ENCODE measurements at places on chromosomes 13 and 19.

- DNase-seq, result no peak
Observed at GRCh38 chr19:47711652-47712242, 1.5 kb upstream of the EHD2 start.

DNA sequence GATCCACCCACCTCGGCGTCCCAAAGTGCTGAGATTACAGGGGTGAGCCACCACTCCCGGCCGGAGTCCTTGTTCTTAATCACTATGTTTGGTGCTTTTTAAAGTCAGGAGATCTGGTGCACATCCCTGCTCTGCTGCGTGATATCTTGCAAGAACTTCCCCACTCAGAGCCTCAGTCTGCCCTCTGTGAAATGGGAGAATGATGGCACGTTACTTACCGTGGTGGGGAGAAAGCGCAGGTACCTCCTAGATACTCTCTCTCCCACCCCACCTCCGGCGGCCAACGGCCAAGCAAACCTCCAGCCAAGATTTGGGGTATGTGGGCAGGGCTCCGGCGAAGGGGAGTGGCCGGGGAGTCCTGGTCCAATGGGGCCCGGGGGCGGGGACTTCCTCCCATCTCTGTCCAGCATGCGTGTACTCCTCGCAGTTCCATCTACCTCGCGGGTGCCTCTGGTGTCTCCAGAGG, at the start of gene RYR1:
Gene RYR1, plus strand, starts transcription at position 424 of the 466 bp plus-strand sequence. CDS start 139 bp downstream, outside the sequence.
- DNase-seq, result no peak

GRCh38 chr19:15911599-15912235, 13.8 kb upstream of the CYP4F2 start:
- DNase-seq, result no peak

DNA sequence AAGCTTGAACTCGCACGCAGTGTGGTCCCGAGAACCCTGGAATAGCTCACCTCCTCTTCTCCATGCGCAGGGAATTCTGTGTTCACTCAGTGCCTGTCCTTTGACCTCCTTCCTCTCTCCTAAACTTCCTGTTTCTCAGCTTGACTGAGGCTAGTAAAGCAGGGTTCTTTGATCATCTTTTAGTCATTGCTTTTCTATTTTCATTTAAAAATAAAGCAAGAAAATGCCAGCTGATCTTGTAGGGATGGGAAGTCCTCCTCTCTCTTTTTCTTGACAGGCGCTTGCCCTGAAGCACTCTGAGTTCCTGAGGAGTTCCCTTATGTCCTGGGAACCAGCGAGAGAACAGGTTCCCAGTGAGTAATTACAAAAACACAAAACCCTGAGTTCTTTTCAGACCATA, 62.8 kb downstream of the ARHGEF7 start:
- DNase-seq, result no peak

DNA sequence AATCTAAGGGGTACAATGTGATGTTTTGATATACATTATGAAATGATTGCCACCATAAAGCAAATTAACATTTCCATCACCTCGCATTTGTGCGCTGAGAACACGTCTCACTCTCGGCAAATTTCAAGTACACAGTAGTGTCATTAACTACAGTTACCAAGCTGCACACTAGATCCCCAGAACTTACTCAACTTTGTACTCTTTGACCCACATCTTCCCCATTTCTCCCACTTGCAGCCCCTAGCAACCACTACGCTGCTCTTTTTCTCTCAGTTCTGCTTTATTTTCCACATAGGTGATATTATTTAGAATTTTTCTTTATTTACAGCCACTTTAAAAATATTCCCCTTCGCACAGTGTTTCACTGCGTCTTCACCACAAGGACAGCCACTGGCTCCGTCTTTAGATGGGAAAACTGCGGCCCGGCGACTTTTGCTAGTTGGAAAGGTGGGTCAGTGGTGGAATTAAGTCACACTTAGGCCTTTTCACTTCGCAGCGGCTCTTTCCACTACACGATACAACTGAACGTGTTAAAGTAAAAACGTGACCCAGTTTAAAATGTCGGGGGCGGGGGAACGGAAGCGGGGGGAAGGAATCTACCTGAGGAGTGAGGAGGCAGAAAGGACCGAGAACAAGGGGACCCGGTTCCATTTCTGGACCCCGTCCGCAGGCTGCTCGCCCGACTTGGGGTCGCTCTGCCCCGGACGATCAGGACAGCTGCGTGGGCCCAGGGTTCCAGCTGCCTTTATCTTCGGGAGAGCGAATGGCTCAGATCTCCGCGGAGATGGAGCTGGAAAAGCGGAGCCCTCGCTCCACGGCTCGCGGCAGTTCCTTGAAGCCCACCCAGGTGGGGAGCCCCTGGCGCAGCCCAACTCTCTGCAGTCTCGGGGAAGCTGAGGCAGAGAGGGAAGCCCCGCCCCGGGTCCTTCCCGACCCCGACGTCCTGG, 486.1 kb downstream of the UQCRFS1 start:
- DNase-seq, result no peak

GRCh38 chr13:24875566-24875965, 111.6 kb downstream of the RNF17 start:
- DNase-seq, result no peak

DNA sequence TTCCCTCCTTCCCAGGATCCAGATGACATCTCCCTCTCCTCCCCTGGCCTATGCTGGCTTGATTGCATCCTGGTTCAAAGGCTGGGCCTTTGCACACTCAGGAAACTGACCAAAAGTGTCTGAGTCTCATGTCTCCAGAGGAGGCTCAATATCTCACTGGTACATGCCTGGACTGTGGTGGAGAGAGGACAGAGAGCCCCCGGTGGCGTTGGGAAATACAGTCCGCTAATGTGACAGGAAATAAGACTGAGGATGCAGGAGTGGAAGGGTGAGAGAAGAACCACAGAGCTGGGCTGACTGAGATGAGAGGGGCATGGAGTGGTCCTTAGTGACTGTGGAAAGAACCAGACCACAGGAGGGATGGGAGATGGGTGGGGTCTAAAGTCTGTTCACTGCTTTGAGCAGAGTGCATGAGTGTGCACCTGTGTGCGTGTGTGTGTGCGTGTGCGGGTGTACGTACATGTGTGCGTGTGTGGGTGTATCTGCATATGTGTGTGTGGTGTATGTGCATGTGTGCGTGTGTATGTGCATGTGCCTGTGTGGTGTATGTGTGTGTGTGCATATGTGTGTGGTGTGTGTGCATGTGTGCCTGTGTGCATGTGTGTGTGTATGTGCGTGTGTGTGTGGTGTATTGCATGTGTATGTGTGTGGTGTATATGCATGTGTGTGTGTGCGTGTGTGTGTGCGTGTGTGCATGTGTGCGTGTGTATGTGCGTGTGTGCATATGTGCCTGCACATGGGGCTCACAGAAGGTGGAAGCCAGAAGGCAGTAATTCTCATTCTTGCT, 1.9 kb downstream of the SIGLEC5 start:
- no peak for DNase-seq

GRCh38 chr13:113736258-113736731, 22.7 kb upstream of the TMEM255B start:
- no peak for DNase-seq

GRCh38 chr13:95457294-95457693, 95.2 kb upstream of the CLDN10 start:
- DNase-seq, result no peak

DNA sequence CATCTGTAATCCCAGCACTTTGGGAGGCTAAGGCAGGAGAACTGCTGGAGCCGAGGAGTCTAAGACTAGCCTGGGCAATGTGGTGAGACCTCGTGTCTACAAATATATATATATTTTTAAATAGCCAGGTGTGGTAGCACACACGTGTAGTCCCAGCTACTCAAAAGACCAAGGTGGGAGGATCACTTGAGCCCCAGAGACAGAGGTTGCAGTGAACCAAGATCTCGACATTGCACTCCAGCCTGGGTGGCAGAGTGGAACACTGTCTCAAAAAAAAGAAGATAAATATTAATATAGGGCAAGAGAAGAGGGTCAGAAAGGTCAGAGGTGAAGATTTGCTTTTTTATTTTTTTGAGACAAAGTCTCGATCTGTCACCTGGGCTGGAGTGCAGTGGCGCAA, 5.5 kb upstream of the MRPL4 start:
- no peak for DNase-seq

DNA sequence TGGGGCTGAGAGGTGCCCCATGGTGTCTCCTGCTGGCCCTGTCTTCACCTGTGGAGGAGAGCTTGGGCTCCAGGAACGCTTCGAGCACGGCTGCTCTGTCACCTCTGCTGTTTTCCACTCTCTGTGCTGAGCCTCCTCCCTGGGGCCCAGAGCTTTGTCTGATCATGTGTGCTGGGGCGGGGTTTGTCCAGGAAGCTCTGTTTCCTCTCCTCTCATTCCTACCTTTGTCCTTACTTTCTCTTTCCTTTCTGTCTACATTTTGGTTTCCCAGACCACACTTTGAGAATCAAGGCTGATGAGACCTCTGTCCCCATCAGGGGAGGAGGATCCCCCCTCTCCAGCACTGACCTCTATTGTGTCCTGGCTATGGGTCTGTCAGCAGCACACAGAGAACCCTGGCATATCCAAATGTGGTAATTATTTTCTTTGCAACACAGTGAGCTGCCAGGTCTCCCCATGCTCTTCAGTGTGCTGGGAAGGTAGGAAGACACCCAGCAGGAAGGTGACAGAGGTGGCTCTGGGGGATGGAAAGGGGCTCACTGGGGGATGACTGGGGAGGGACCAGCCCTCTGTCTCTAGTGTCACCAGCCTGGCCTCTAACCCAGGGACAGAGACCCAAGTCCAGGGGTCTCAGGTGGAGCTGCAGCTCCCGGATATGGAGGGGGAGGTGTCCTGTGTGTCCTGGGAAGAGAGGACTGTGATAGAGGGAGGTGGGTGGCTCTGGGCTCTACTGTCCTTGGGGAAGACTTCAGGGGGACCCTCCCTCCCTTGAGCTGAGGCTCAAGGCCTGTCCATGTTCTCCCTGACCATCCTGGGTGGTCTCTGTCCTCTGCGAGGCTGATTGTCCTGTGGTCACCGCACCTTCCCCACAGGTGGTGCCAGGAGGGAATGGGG, at the start of gene CEACAM1:
Gene CEACAM1, minus strand, starts transcription at position 128 of the 894 bp plus-strand sequence. Its CDS starts 107 bp downstream, at position 21.
- peak; percentile 60 for DNase-seq

GRCh38 chr19:8611877-8612806, 1.6 kb upstream of the ADAMTS10 start:
- DNase-seq, result peak; percentile 92

DNA sequence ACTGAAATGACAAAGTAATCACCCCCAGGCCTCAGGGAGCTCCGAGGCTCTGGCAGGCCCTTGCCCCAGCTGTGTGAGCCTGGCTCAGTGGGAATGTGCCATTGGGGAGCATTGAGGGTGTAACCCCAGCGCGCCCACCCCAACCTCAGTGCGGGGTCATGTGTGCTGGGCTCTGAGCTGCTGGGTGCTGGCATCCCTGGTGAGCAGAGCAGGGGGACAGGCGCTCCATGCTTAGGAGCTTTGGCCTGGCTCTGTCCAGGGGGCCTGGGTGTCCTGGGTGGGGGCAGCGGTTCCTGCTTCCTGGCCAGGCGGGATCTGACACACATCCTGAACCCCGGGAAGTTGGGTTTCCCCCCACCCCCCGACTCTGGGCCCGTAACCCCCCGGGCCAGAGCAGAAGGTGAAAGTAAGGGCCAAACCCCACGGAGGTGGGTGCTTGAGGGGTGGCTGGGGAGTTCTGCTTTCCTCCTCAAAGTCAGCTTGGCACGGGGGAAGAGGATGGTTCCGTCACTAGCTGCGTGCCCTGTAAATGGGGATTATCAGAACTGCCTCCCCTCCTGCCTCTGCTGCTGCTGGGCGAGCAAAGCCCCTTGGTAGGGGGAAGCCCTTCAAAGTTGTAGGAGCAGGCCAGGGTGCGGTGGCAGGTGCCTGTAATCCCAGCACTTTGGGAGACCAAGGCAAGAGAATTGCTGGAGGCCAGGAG, 1.7 kb downstream of the LRP3 start:
- DNase-seq, result no peak

GRCh38 chr13:50080911-50081678, 65.9 kb downstream of the KCNRG start:
- DNase-seq, result no peak

GRCh38 chr13:21967871-21968270, 297.0 kb downstream of the FGF9 start:
- DNase-seq, result no peak

- DNase-seq, result no peak
Observed at GRCh38 chr13:70310396-70311119, 202.3 kb upstream of the KLHL1 start.

GRCh38 chr19:58317476-58318072, 9.2 kb upstream of the ZSCAN22 start:
- no peak for DNase-seq
